Stimulated activated CD4-positive, alpha-beta T cell treated with anti-CD3 and anti-CD28 coated beads, Interleukin-1b, Interleukin-23, amount 100 ng/mL, for 1 hour (primary cell): ENCODE measurements at places on chromosomes 1 and 21.

GRCh38 chr1:182135946-182136345, 74.4 kb upstream of the ZNF648 start:
- no peak for DNase-seq

- no peak for DNase-seq
Measured at GRCh38 chr1:114324662-114324965, 170.9 kb upstream of the SYT6 start.

DNA sequence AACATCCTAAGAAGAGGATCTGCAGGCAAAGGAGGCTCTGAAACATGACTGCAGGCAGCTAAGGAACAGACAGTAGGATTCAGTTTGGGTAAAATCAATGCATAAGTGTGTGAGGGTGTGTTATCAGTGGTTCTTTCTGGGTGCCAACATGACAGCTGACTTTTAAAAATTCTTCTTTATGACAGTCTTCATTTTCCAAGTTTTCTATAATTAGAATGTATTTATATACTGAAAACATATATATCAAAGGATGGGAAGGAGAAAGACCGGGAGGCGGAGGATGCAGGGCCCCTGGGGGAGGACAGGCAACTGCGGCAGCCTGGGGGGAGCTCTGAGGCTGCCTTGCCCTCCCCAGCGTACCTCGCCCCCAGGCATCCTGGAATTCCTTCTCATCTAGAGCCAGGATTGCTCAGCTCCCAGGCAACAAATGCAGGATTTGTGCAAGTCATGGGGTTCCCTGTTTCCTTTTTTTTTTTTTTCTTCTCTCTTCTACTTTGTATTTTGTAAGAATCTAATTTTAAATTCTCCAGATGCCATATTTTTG, 104.8 kb downstream of the CSMD2 start:
- no peak for DNase-seq

GRCh38 chr1:64505944-64506655, 36.2 kb downstream of the CACHD1 start:
- DNase-seq = no peak

GRCh38 chr1:23810818-23811540, 10.4 kb upstream of the GALE start:
- DNase-seq = no peak

DNA sequence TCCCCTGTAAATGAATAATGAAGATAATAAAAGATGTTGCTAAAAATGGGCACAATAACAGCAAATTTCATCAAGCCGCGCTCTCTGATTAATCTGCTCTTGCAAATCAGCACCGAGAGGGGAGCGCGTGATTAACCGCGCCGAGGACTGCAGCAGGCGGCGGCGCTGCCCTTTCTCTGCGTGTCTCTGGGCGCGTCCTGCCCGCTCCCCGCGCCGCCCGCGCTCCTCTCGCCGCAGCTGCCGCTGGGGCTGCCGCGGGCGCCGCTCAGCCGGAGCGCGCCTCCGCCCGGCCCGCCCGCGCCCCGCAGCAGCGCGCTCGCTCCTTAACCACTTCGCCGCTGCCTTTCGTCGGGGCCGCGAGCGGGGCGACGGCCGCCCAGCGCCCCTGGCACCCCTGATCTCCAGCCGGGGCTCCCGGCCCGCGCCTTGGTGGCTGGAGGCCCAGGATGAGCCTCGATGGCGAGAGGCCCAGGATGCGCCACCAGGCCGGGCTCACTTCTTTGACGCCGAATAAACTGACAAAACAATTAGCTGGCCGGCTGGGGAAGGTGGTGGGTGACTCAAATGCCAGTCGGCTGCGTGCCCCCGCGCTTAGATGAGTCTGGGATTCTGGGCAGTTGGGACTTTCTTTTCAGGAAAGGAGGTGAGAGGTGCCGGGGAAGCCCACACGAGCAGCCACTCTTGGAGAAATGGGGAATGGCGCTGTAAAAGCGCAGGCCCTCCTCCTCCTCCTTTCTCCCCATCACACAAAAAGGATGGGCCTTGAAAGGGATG, 221.4 kb upstream of the PKN2 start:
- no peak for DNase-seq

DNA sequence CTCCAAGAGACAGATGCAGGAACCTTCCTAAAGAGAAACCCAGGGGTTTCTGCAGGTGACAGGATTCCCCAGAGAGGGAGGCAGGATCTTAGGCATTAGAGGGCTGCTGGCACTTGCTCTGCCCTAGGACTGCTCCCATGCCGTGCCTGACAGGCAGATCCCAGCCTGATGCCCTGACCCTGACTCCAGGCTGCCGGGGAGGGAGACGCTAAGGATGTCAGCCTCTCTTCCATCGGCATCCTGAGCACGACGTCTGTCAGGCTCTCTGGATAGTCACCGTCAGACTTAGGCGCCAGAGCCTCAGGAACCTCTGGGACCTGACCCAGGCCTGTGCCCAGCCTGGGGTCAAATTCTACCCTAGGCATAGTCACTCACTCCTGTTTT, 157.1 kb downstream of the NPHP4 start:
- no peak for DNase-seq

- no peak for DNase-seq
Measured at GRCh38 chr1:117671781-117672501, 66.1 kb downstream of the TENT5C start.

DNA sequence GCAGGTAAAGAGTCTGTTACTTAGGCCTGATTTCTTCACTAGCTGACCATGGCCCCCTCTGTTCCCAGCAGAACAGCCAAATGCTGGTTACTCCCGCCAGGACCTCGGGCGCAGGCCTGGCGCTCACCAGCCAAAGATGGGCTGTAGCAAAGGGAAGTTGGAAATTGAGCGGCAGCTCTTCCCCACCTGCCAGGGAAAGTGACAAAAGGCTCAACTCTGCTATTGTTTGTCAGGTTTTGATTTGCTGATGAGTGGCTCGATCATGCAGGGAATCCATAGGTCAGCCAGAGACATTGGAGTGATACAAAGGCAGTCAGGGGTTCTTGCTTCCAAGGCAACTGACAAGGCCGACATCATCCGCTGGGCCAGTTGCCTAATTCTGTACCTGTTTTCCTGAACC, 120.1 kb downstream of the ASTN1 start:
- DNase-seq = no peak

DNA sequence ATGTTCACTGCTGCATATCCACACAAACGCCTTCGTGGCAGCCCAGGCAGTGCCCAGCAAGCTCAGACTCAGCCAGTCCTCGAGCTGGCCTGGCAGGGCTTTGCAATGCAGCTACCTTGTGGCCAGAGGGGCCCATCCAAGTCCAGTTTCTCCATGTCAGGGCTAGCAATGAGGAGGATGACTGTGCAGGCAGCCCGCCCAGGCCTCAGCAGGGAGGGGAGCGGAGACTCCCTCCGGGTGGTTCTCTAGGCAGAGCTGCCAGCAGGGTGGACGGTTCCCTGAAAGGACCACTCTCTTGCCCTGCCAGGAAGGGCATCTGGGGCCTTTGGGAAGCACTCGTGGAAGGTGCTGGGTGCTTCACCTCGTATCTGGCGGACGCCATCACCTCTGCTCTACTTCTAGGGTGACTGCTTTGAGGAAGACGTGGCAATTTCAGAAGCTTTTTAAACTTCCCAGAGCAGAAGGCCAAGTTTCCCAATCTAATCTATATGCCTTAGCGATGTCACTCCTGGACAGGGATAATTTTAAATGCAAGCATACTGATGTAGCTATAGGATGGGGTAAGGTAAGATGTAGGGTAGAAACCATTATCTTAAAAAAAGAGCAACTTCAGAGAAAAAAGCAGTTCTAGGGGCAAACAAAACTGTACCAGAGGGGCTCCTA, 56.2 kb downstream of the RUNX1 start:
- DNase-seq = no peak
